ENCODE measurements at places on chromosomes 6 and 20. TPM values are rescaled to one million over a fixed set of nuclear protein-coding genes. Genes with fewer than 3 reads are reported as not detected.

GRCh38 chr6:32151863-32152768, at the start of gene PRRT1:
TSS of gene PRRT1 (minus strand) at chr6:32151939. CDS start at chr6:32151827, 112 bp downstream.
- peaks cover 56% of the 10 kb centered on the region for H3K4me1 ChIP-seq
- H3K27ac ChIP-seq = peak within 1 kb of the TSS; percentile 26
- peak within 1 kb of the TSS; percentile 97 for H3K4me3 ChIP-seq
- peaks cover 21% of the 10 kb centered on the region for H3K27me3 ChIP-seq

DNA sequence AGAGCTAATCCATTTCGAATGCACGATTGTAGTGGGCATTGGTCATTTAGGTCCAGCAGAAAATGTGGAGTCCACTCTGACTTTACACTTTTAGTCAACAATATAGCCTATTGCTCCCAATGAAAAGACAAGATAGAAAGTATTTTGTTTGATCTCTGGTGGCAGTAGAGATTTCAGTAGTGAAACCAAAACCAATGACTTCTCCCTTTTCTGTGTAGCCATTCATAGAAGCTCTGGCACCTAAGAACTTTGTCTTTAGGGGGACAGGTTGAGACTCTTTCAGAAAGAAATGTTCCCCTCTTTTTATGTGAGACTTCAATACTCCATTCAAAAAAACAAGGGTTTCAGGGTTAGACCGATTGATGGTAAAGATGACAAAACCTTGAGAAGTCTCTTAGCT, 510.8 kb upstream of the POU3F2 start:
- H3K4me1 ChIP-seq = no peaks in the 10 kb centered on the region
- DNase-seq = no peak
- no peaks in the 10 kb centered on the region for H3K36me3 ChIP-seq

The ANGPT4 gene
- not detected for total RNA-seq

The C6orf118 gene
- not detected for total RNA-seq

- H3K4me1 ChIP-seq = no peaks in the 10 kb centered on the region
- H3K4me3 ChIP-seq = no peak overlapping the region
- peaks cover 6% of the 10 kb centered on the region for H3K36me3 ChIP-seq
- no peak overlapping the region for H3K27ac ChIP-seq
- no peaks in the 10 kb centered on the region for H3K27me3 ChIP-seq
- no peak for DNase-seq
Observed at GRCh38 chr20:31943052-31943471, 8.8 kb downstream of the PDRG1 start.

All from activated naive CD8-positive, alpha-beta T cell treated with anti-CD3 and anti-CD28 coated beads for 36 hours (primary cell).